GM23248 (cell line): ENCODE measurements at places on chromosomes 12 and 14. TPM values are rescaled to one million over a fixed set of nuclear protein-coding genes. Genes with fewer than 3 reads are reported as not detected.

ASB2 gene
- not detected in 2 replicates for total RNA-seq

PPP2R5E gene
- total RNA-seq: 16.9 and 21.8 TPM in 2 replicates

GYS2 gene
- not detected in 2 replicates for total RNA-seq

PTPRO gene
- 0.13 and 0.22 TPM in 2 replicates for total RNA-seq

RDH16 gene
- total RNA-seq: not detected in 2 replicates

TPPP2 gene
- not detected in 2 replicates for total RNA-seq

KRT7 gene
- total RNA-seq: 5.7 and 11.0 TPM in 2 replicates

OTOGL gene
- under 0.01 and 1.3 TPM in 2 replicates for total RNA-seq

MIP gene
- total RNA-seq: not detected in 2 replicates

GNB3 gene
- total RNA-seq: 1.0 and 3.2 TPM in 2 replicates

CMTM5 gene
- not detected in 2 replicates for total RNA-seq

NTS gene
- not detected in 2 replicates for total RNA-seq

SOCS2 gene
- total RNA-seq: 72.6 and 80.2 TPM in 2 replicates

RHEBL1 gene
- 0.86 and 1.1 TPM in 2 replicates for total RNA-seq

FAM181A gene
- total RNA-seq: not detected in 2 replicates

OAS3 gene
- 0.22 and 0.38 TPM in 2 replicates for total RNA-seq

NKX2-8 gene
- total RNA-seq: not detected in 2 replicates

SPTB gene
- 0.11 and 0.51 TPM in 2 replicates for total RNA-seq

PRH2 gene
- total RNA-seq: 2.5 TPM in 1 of 2 replicates, not detected in the other

RESF1 gene
- total RNA-seq: 6.3 and 8.3 TPM in 2 replicates

PLEKHG3 gene
- 4.6 and 6.9 TPM in 2 replicates for total RNA-seq

KLRB1 gene
- total RNA-seq: not detected in 2 replicates

KRT83 gene
- not detected in 2 replicates for total RNA-seq

ACRBP gene
- not detected in 2 replicates for total RNA-seq

HHIPL1 gene
- total RNA-seq: 11.3 and 19.2 TPM in 2 replicates

TMCC3 gene
- 0.11 and 0.13 TPM in 2 replicates for total RNA-seq

KCNC2 gene
- total RNA-seq: not detected in 2 replicates

NPFF gene
- total RNA-seq: not detected in 2 replicates

NEUROD4 gene
- not detected in 2 replicates for total RNA-seq

RAN gene
- 389 and 541 TPM in 2 replicates for total RNA-seq

SLC6A12 gene
- not detected in 2 replicates for total RNA-seq

CCDC197 gene
- total RNA-seq: not detected in 2 replicates

VWF gene
- total RNA-seq: not detected in 2 replicates

PPTC7 gene
- 3.2 and 3.4 TPM in 2 replicates for total RNA-seq

BMAL2 gene
- total RNA-seq: 27.3 and 28.7 TPM in 2 replicates

CREBL2 gene
- 38.4 and 41.4 TPM in 2 replicates for total RNA-seq

SPX gene
- total RNA-seq: 0.63 and 1.2 TPM in 2 replicates

PPP1R1A gene
- total RNA-seq: not detected in 2 replicates

GDF3 gene
- not detected in 2 replicates for total RNA-seq

P2RX2 gene
- not detected in 2 replicates for total RNA-seq

HAL gene
- not detected in 2 replicates for total RNA-seq

TC2N gene
- under 0.01 and 0.65 TPM in 2 replicates for total RNA-seq

IRAK4 gene
- total RNA-seq: 17.6 and 24.0 TPM in 2 replicates

TESPA1 gene
- total RNA-seq: not detected in 2 replicates

RAP1B gene
- 275 and 290 TPM in 2 replicates for total RNA-seq

TSPAN19 gene
- not detected in 2 replicates for total RNA-seq

ASCL4 gene
- total RNA-seq: not detected in 2 replicates

BORCS5 gene
- total RNA-seq: 4.6 and 7.7 TPM in 2 replicates

OR11H6 gene
- not detected in 2 replicates for total RNA-seq

SLC5A8 gene
- not detected in 2 replicates for total RNA-seq

CLEC9A gene
- total RNA-seq: not detected in 2 replicates
